ENCODE measurements at places on chromosomes 3 and 15. TPM values are rescaled to one million over a fixed set of nuclear protein-coding genes. Genes with fewer than 3 reads are reported as not detected.

Gene RFC4
- 9.0 TPM for polyA plus RNA-seq

Gene GPR156
- polyA plus RNA-seq: 0.29 TPM

Gene DBR1
- 5.6 TPM for polyA plus RNA-seq

Gene PAQR9
- polyA plus RNA-seq: 0.20 TPM

Gene HIGD1A
- 121 TPM for polyA plus RNA-seq

Gene GPR27
- 1.6 TPM for polyA plus RNA-seq

Gene SIDT1
- polyA plus RNA-seq: 1.6 TPM

Gene GUCA1C
- not detected for polyA plus RNA-seq

Gene CD276
- polyA plus RNA-seq: 53.4 TPM

Gene SLC28A1
- polyA plus RNA-seq: 0.03 TPM

Gene SLC7A14
- polyA plus RNA-seq: 1.6 TPM

Gene IGSF11
- 4.3 TPM for polyA plus RNA-seq

Gene SLC27A2
- 8.1 TPM for polyA plus RNA-seq

Gene P2RY13
- 2.7 TPM for polyA plus RNA-seq

Gene HCN4
- polyA plus RNA-seq: 0.35 TPM

Gene TNFAIP8L3
- polyA plus RNA-seq: 4.1 TPM

Gene MAP1A
- 14.6 TPM for polyA plus RNA-seq

Gene CPN2
- polyA plus RNA-seq: 0.32 TPM

Gene WDR82
- polyA plus RNA-seq: 74.2 TPM

Gene GCNT3
- polyA plus RNA-seq: 0.03 TPM

Gene TMCO5A
- not detected for polyA plus RNA-seq

Data from adrenal gland (tissue), 19 donors.